ENCODE measurements at places on chromosomes 2 and 18.

DNA sequence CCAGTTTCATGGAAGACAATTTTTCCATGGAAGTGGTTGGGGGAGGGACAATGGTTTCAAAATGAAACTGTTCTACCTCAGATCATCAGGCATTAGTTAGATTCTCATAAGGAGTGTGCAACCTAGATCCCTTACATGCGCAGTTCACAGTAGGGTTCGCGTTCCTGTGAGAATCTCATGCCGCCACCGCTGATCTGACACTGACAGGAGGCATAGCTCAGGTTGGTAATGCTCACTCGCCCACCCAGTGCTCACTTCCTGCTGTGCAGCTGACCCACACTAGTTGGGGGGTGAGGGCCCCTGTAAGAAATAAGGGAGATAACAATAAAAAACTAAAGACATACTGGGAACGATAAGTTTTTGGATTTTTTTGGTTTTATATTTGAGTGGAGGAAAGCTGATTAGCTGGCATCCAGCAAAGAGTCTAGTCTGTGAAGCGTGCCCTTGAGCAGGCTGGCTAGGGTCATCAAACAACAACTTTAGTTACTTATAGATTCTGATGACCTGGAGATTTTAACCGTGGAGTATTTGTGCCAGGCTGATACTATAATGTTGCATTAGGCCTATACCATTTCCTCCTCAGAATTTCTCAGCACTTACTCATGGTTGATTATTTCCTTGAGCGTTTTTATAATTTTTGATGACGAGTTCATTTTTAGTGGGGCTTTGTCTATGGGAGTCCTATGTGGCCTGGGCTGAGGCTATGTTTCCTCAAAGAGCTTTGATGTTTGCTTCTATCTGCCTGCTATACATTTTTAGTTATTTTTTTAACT lies 6.3 kb upstream of the MCFD2 start:
- DNase-seq, result no peak

DNA sequence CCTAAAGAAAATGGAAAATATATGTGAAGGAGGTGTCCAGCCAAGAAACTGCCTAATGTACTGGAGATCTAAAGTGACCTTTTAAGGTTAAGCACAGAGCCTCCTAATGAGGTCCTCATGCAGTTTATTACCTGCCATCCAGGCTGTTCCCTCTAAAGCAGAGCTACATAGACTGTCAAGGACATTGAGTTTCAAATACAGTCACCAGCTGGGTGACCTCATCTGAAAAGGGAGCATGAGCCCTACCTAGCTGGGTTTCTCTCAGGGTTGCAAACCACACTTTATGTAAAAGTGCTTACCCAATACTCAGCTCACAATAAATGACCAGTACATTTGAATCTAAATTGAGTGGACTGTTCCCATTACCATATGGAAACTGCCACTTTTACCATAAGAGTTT lies 65.4 kb upstream of the CTNNA2 start:
- DNase-seq, result no peak

GRCh38 chr2:137348301-137348700 lies 583.0 kb downstream of the THSD7B start:
- no peak for DNase-seq

DNA sequence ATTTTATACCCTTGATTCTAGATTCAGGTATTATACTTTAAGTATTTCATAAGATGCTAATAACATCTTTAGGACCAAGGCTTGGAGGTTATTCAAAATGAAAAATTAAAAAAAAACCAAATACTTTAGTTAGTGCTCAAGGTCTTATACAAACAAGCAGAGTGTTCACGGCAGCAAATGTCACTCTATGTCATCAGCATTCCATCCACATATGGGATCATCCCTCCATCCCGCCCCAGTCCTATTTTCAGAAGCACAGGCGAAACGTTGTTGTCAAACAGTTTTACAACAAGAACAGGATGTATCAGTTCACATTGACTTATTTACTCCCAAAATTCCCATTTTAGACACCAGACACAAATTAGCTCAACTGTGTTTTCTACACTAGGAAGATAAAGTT lies 83.7 kb downstream of the DSEL start:
- DNase-seq, result no peak

- no peak for DNase-seq
Observed at GRCh38 chr18:48571639-48572384, 33.0 kb downstream of the CTIF start.

- DNase-seq, result no peak
Observed at GRCh38 chr2:71944806-71945602, 202.7 kb downstream of the CYP26B1 start.

DNA sequence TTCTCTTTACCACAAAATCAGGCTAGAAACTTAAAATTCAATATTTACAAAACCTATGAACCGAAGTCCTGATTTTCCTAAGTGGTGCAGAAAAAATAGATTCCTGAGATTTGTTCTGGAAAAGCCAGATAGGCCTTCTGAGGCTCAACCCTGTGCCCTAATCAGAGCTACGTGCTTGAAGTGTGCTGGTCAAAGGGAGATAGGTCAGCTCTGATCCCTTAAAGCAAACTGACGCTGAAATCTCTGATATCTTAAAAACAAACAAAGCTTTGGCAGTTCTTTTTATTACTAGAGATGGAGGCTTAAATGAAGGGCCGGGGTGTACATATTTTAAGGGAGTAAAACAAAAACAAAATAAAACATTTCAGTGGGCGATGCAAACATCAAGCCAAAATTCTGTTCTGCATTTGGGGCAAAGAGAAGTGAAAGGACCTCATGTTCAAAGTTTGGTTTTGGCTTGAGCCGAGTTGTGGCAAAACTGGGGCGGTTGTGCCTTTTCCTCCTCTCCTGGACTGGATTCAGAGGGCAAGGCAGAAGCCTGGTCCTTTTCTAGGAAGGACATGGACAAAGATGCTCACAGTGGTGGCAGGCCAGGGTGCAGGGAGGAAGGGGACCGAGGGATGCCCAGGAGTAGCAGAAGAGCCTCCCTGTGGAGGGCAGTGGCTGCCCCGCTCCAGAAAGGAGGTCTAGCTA lies 295.0 kb downstream of the CDCA7 start:
- DNase-seq, result no peak

DNA sequence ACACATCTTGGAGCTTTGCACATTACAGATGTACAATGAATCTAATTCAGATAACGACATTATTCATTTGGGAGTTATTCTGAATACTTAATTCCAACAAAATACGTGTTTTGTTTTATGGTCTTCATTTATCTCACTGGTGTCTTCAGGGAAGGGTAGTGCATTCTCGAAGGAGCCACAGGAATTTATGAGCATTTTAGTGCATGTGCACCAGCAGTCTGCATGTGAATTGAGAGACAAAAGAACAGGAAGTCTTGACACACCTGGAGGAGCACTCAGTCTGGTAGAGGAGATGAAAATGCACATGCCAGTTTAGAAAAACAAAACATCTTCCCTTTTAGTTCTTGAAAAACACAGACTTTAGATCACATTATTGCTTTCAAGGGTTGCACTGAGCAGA lies 228.7 kb downstream of the LRATD1 start:
- DNase-seq, result no peak

- DNase-seq, result no peak
Observed at GRCh38 chr2:185833864-185834263, 95.3 kb downstream of the FSIP2 start.

DNA sequence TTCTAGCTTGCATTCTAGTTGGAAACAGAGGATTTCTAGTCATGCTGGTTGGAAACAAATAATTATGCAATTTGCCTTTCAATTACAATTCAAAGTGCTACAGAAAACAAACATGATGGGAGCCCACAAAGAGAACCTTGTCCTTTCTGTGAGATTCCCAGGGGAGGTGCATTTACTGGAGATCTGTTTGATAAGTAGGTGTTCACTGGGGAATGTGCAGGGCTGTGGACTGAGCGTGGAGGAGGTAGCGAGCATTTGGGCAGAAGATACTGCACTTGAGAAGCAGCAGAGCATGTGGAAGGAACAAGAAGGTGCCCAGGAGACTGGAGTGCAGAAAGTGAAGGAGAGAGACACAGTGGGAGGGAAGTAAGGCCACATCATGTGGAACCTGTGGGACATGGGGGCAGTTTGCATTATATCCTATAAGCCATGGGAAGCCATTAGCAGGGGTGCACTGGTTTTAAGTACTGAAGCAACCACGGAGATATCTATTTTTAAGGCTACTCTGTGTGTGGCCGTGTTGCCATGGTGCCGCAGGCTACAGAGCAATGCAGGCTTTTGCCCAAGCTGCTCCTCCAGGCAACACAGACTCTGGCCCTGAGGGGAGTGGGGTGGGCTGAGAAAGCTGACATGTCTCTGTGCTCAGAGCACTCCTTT lies 154.0 kb downstream of the ANTXR1 start:
- no peak for DNase-seq

GRCh38 chr18:22912835-22913234 lies 20.3 kb upstream of the RBBP8 start:
- no peak for DNase-seq

GRCh38 chr2:1582891-1583341 lies 161.4 kb downstream of the PXDN start:
- DNase-seq, result no peak

- DNase-seq, result peak; percentile 73
Observed at GRCh38 chr2:230798769-230799399, 65.9 kb upstream of the ITM2C start.

DNA sequence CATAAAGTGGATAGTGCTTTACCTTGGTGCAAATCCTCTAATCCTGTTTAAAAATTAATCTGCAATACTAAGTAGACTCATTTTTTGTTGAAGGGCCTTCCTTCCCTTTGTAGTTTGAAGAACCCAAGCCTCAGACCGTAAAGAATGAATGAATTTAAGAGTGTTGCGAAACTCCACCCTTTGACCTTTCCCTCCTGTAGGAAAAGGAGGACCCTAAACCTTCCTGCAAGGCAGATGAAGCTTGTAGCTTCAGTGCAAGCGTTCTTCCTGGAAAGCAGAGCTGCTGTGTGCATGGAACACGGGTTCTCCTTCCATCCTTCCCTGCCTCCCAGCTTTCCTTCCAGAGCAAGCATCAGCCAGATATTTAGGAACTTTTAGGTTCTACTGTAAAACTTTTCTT lies 1.7 kb downstream of the IMPA2 start:
- no peak for DNase-seq

GRCh38 chr2:158882297-158882696 lies 86.1 kb upstream of the TANC1 start:
- DNase-seq, result no peak

DNA sequence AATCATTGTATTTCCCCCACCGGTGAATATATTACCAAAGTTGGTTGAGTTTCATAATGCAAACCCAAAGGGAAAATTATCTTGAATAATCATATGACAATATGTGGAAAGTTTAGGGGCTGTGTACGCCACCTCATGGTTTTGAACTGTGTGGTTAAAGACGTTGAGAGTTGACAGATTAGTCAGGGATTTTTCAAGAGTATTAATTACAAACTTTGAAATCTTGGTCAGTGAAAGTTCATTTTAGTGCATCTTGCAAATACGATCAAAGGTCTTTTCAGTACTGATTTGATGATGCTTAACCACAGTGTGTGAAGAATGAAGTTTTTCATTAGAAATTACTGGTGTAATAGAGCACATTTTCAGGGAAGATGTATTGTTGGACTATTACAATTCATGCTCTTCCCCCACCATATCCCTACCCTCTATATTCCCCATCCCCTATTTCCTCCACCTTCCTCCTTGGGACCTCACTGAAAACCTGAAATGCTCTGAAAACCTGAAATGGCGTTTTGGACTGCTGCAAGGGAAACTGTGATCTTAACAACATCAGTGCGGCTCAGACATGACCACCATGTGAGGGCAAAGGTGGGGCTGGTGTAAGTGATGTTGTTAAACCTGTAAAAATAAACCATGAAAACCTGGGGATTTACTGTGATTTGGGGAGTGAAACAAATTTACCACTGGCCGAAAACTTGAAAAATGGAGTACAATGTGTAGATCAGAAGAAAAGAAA lies 4.5 kb upstream of the BCL2L11 start:
- no peak for DNase-seq

- no peak for DNase-seq
Observed at GRCh38 chr2:97885841-97886240, 109.9 kb downstream of the TMEM131 start.

DNA sequence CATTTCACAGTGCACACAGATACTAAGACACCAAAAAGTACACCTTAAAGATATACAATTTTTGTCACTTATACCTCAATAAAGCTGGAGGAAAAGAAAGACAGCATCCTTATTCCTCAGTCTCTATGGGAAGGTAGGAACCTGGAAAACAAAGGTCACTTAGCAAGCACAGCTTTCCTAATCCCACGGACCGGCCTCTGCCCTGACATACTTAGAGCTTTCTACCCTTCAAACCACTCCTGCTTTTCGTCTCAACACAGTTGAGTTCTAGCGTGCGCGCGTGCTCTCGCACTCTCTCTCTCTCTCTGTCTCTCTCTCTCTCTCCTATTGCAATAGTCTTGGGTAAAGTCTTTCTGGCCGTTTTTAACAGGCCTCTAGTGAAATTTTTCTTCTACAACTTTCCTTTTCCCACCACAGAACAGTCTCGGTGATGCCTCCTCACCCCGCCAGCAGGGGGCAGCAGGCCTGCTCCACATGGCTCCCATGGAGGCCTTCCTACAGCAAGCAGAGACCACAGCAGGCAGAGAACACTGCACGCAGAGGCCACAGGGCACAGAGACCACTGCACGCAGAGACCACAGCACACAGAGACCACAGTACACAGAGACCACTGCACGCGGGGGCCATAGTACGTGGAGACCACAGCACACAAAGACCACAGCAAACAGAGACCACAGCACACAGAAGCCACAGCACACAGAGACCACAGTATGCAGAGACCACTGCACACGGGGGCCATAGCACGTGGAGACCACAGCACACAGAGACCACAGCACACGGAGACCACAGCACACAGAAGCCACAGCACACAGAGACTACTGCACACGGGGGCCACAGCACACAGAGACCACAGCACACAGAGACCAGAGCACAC lies 106.9 kb downstream of the FBXO15 start:
- DNase-seq, result peak; percentile 36

DNA sequence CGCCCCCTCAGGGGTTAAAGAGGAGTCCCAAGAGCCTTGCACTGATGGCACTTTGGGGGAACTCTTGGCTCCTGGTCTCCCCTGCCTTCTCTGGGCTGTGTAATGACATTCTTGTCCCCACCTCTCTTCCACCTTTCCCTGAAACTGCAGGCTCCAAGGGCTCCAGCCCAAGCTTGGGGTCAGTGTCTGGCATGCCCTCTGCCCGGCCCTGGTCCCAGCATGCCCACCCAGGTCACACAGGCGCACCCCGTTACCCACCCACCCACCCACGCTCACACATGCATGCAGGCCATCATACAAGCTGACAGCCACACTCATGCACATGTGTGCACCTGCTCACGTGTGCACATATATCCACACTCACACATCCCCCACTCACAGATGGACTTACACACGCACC lies 6.9 kb upstream of the NT5DC4 start:
- DNase-seq, result no peak

DNA sequence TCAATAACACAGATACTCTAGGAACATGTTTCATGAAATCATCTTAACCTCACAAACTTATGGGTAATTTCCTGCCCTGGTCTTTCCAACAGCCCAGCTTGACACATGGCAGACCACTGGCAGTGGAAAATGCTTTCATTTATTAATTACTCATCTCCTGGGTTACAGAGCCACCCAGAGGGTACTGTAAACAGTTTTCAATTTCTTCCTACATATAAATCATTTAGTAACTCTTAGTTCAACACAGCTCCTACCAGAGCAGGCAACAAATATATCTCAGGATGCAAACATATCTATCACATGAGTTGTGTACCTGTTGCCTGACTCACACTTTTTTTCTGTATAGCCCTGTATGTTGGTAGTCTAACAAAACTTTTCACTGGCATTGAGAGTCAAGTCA lies 99.2 kb upstream of the VRK2 start:
- no peak for DNase-seq
